Stimulated activated CD8-positive, alpha-beta memory T cell treated with anti-CD3 and anti-CD28 coated beads, Interleukin-7, amount 100 ng/mL, for 1 hour (primary cell): ENCODE measurements at places on chromosomes 3 and 15.

DNA sequence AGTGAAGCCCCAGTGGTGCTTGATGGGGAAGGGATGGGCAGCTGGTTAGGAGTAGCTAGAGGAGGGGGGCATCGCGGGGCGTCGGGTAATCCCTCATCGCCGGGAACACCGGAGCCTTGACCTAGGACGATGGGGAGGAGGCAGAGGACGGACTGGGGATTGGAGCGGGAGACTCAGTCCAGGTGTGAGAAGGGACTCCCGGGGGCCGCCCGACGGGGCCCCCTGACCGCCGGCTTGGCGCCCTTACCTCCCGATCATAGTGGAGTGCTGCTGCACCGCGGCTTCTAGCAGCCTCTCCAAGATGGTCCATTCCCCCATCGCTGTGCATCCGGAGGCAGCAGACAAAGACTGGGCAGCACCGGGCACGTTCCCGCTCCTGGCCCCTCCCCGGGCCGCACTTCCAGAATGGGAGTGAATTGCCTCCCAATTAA lies 612 bp downstream of the GJD2 start:
- DNase-seq: no peak

DNA sequence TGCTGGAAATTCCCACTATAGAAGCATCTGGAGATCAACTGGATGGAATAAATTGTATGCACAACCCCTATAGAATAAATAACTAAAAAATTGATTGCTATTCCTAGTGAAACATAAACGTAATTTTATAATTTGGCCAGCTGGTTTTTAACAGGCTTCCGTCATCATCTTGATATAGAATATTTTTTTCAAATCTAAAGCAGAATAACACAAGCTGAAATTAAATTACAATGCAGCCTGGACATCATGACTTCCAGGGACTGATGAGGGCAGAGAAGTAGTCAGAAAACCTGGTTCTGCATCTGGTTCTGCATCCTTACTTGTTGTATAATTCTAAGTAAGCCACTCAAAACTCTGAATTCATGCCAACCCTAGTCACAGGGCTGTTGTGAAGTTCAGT lies 146.1 kb downstream of the MEX3B start:
- DNase-seq: no peak

GRCh38 chr3:127651516-127652172 lies 21.1 kb upstream of the ABTB1 start:
- no peak for DNase-seq

- no peak for DNase-seq
Measured at GRCh38 chr15:49718846-49719245, 98.0 kb downstream of the DTWD1 start.

DNA sequence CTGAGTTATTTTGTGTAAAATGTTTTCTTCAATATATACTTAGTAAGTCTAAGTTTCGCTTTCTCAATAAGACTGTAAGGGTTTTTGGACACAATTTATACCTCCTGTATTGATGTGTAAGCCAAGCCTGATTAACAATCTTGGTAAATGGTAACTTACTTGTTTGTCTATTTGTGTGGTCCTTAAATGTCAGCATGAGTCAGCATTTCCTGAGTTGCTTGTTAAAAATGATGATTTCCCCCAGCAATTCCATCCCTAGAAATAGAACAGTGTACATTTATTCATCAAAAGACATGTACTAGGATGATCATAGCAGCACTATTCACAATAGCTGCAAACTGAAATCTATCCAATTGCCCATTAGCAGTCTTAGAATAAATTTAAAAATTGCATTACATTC lies 53.4 kb upstream of the LRIG1 start:
- no peak for DNase-seq

- peak; percentile 25 for DNase-seq
Measured at GRCh38 chr3:9951962-9952805, at the start of gene PRRT3. PRRT3 (minus strand) TSS chr3:9952408; CDS start chr3:9950115, 2,293 bp downstream.

GRCh38 chr3:197408177-197408957 lies 110.0 kb upstream of the DLG1 start:
- no peak for DNase-seq

GRCh38 chr15:77727635-77728304 lies 95.1 kb upstream of the LINGO1 start:
- no peak for DNase-seq

GRCh38 chr15:91929509-91929908 lies 76.0 kb downstream of the SLCO3A1 start:
- DNase-seq: no peak

DNA sequence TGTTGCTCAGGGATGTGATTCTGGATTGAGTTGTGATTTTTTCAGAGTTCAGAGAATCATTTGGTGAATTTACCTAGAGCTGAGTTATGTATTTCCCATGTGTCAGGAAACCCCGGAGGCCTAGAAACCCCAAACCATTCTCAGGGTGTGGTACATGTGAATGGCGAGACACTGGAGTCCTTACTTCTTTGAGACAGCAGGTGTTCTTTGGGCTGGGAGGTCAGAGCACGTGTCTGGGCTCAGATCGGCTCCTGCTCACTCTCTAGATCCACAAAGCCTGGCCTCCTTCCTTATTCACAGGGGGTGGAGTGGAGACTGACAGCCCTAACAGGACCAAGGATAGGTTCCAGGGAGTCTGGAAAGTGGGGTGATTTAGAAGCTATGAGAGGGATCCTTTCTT lies 145.8 kb downstream of the CHDH start:
- no peak for DNase-seq

GRCh38 chr15:80182611-80183261 lies 29.9 kb downstream of the FAH start:
- DNase-seq: no peak

GRCh38 chr3:112143251-112143650 lies 10.2 kb upstream of the GCSAM start:
- DNase-seq: no peak

DNA sequence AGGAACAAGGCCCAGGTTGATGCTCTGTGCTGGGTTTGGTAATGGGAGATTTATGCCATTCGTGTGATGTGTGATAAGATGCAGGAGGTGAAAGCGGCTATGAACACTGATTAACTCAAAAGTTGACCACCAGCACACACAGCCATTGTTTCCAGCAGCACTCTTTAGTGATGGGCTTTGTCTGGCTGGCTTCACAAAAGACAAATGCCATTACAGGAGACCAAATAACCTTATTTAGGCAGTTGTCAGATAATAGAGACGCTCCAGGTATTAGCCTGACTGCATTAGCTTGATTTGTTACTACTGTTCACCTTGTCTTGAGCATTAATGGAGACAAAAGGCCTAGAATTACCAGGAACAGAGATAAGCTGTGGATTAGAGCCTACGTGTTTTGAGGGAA lies 5.1 kb downstream of the HESX1 start:
- no peak for DNase-seq

DNA sequence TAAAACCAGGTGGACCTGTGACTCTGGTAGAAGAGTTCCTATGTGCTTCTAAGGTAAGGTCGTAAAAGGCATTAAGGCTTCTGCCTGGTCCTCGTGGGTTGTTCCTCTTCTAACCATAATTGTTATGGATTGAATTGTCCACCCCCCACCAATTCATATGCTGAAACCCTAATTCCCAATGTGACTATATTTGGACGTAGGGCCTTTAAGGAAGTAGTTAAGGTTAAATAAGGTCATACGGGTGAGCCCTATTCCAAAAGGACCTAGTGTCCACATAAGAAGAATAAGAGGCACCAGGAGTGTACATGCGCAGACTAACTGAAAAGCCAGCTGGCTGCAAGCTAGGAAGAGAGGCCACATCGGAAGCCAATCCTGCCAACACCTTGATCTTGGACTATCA lies 1.9 kb downstream of the ADPGK start:
- no peak for DNase-seq

DNA sequence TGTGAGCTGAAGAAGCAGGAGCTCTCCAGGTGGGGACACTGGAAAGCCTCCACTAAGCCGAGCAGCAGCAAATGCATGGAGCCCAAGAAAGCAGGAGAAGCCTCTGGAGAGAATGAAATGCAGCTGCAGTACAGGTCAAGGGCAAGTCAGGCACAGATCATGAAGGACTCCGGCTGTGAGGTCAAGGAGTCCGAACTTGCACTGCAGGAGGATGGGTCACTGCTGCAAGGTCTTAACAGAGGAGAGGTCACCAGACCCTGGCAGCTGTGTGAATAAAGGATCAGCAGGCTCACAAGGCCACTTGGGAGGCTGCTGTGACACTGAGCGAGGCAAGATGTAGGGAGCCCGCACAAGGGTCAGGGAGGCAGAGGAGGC lies 24.7 kb upstream of the SLC41A3 start:
- no peak for DNase-seq

- DNase-seq: no peak
Measured at GRCh38 chr15:74434263-74435136, 742 bp upstream of the SEMA7A start.

DNA sequence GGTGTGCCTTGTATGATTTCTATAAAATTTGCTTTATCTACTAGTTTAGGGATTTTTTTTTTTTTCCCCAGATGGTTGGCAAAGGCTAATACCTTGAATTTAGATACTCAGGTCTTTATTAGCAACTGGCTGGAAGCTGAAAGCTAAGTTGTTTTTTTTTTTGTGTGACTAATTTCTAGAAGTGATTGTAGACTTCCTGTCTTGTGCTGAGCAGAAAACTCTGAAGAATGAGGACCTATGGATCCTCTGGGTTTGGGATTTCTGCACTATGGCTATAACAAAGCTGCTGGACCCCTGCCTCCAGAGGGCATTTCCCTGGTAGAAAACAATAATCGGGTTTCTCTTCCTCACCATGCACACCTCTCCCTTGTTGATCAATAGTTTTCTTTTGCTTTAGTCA lies 10.0 kb downstream of the ARIH2 start:
- DNase-seq: no peak

DNA sequence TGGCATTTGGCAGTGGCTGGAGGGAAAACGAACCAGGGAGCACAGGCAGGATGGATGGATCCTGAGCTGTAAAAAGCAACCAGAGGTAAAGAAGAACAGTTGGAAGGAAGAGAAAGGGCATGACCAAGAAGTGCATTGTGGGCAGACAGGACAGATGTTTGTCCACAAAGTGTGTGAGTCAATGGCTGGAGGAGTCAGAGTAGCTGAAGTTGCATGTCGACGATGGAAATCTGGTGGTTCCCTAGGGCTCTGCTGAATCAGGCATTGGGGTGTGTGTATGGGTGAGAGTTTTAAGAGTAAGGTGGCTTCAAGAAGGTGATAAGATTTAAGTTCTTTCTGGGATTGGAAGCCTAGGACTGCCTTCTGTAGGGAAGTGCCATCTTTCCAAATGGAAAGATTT lies 214.0 kb upstream of the BHLHE40 start:
- no peak for DNase-seq

- no peak for DNase-seq
Measured at GRCh38 chr3:30908456-30909037, 14.1 kb upstream of the GADL1 start.

GRCh38 chr3:37604336-37604833 lies 257.3 kb upstream of the CTDSPL start:
- DNase-seq: no peak

DNA sequence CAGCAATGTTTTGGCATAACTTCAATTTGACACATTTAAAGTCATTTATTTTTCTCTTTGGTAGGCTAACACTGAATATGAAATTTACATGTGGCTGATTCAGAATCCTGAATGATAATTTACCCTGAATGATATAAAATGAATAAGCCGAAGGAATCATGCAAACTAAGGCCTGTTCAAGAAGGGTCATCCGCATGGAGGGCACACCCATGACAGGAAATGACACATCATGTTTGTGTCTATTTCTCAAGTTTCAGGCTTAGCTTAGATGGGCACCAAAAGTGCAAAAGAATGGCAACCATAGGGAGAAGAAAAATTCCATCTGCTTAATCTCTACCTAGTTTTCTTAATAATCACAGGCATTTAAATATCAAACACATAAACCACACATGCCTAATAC lies 141.5 kb downstream of the DUT start:
- no peak for DNase-seq

- no peak for DNase-seq
Measured at GRCh38 chr3:81776643-81777042, 15.2 kb upstream of the GBE1 start.

DNA sequence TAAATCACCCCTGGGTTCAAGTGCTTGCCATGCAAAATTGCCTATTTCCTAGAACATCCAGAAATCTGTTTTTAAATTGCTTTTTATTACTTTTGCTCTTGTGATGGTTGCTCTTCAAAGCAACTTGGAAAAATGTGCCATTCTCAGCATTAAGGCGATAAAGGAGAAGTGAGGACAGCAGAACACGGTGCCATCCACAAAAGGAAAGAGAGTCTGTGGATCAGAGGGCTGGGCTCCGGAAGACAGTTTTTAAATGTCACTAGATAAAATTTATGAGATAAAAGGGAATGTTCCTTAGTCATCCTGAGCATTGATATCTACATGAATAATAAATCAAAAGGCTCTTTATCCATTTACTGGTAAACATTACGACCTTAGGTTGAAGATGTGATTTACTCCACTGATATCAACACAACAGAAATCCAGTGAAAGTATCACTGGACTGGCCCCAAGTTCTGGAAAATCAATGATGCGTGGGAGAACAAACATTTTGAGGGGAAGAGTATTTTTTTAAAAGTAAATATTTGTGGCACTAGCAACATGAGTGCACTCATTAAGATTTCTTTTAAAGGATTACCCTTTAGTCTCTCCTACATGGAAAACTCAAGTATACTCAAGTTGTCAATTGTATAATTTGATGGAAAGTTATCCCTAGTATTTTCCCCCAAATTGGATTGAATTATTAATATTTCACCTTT lies 554.7 kb downstream of the FHIT start:
- DNase-seq: no peak

DNA sequence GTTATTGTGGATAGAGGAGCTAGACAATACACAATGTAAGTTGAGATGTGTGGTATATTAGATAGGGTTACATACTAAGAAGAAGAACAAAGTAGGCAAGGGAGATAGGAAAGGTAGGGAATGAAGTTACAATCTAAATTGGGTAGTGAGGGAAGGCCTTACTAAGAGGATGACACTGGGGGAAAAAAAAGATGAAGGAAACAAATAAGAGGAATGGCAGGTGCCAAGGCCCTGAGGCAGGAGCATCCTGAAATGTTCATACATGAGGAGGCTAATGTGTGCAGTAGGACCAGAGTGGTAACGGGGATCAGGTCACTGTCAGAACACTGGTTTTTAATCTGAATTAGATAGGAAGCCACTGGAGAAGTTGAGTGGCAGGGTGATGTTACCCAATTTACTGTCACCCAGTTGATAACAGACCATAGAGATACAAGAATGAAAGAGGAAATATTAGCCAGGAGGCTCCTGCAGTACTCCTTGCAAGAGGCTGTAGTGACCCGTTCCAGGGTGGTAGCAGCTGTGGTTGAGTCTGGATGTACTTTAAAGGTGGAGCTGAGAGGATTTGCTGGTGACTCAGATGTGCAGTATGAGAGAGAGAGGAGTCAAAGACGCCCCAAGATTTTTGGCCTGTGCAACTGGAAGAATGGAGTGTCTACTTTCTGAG lies 14.4 kb downstream of the RTP1 start:
- no peak for DNase-seq

DNA sequence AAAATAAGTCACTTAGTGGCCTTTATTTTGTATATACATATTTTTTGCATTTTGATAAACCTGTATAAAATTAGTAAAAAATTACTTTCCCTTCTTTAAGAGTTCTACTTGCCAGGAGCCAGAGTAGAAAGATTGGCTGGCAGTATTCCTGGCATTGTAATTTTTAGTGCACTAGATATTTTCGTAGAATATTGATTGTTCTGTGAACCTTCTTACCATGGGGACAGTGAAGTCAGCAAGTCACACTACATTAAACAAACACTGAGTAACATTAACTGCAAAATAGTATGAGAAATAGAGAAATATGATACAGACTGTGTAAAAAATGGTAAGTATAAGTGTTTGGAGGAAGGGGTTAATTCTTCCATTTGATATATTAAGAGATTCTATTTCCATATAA lies 26.0 kb downstream of the TCF12 start:
- DNase-seq: no peak
